Stimulated activated CD8-positive, alpha-beta memory T cell treated with anti-CD3 and anti-CD28 coated beads, Interleukin-2, amount 100 ng/mL, for 1 hour (primary cell): ENCODE measurements at places on chromosomes 6 and 20.

DNA sequence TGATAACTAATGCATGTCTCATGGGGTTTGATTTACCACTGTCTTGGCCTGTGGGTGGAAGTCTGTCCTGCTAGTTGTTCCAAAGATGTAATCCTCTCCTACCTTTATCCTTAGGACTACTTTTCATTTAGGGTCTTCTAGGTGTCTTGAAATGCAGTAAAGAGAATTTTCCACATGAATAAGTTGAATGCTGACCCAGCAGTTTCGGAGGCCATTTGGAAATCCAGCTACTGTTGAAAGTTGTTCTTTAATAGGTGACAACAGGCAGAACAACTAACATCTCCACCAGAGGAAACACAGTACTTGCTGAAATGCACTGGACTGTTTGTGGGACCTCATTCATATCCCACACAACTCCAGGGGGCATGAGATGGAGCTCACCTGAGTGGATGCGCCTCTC lies 478.1 kb downstream of the BTBD3 start:
- DNase-seq, result no peak

DNA sequence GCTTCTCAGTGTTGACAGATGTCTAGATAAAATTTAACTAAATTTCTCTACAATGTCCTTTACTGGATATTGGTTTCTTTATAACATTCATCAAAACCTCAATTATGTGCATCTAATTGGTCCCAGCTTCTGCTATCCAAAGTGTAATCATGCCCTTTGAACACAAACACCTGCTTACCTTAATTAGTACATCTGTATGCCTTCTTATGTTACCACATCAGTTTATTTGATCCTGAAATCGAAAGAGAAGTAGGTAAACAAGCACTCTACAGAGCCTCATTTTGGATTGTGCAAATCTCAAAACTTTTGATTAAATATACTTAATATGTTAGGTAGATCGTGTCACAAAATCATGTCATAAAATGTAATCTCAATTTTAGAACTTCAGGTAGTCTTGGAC lies 36.5 kb downstream of the TAB2 start:
- DNase-seq, result no peak

DNA sequence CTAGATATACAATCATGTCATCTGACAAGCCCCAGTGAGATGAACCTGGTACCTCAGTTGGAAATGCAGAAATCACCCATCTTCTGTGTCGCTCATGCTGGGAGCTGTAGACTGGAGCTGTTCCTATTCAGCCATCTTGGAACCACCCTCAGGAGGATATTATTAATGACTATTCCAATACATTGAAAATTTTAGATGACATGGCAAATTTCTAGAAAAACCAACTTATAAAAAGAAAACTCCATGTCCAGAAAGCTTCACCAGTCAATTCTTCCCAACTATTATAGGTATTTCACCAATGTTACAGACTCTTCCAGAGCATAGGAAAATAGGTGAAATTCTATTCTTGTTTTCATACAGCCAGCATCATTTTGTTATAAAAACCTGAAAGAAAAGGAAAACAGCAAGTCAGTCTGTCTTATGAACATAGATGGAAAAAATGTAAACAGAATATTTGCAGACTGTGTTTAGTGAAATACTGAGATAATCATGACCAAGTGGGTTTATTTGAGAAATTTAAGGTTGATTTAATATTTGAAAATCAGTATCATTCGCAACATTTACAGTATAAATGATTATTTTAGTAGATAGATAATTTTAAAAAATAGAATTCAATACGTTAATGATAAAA lies 43.3 kb downstream of the ATRN start:
- DNase-seq, result no peak

DNA sequence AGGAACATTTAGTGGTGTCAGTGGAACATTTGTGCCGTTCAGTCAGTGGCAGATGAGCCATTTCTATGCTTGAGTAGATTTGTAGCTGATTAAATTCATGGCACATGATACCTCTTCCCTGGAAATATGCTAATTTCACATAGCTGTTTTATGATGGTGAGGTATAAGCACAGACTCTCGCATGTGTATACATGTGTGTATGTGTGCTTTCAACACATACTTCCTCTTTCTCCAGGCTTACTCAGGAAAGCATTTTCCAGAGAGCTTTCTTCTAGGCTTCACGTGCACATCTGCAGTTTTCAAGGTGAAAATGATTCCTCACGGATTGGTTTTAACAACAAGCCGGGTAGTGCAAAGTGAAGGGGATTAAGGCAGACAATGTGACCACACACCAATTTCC lies 396.5 kb downstream of the HDGFL1 start:
- DNase-seq, result no peak

GRCh38 chr6:10414756-10415616 lies at the start of gene TFAP2A:
Gene TFAP2A, minus strand, starts transcription at chr6:10415074. Its CDS starts 83 bp downstream, at chr6:10414991.
- DNase-seq, result no peak

DNA sequence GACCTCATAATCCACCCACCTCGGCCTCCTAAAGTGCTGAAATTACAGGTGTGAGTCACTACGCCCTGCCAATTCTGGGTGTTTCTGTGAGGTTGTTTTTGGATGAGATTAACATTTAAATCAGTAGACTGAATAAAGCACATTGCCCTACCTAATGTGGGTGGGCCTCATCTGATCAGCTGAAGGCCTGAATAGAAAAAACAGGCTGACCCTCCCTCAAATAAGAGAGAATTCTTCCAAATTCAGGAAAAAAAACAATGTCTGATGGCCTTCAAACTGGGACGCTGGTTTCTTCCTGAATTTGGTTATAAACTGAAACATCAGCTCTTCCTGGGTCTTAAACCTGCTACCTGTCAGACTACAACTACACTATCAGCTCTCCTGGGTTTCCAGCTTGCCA lies 51.0 kb downstream of the POU3F2 start:
- DNase-seq, result no peak

GRCh38 chr6:35177157-35177556 lies 36.0 kb upstream of the TCP11 start:
- DNase-seq, result no peak

- no peak for DNase-seq
Measured at GRCh38 chr6:52546678-52547077, 30.2 kb downstream of the TRAM2 start.

GRCh38 chr20:32535953-32536823 lies 48.9 kb downstream of the NOL4L start:
- DNase-seq, result peak; percentile 61

DNA sequence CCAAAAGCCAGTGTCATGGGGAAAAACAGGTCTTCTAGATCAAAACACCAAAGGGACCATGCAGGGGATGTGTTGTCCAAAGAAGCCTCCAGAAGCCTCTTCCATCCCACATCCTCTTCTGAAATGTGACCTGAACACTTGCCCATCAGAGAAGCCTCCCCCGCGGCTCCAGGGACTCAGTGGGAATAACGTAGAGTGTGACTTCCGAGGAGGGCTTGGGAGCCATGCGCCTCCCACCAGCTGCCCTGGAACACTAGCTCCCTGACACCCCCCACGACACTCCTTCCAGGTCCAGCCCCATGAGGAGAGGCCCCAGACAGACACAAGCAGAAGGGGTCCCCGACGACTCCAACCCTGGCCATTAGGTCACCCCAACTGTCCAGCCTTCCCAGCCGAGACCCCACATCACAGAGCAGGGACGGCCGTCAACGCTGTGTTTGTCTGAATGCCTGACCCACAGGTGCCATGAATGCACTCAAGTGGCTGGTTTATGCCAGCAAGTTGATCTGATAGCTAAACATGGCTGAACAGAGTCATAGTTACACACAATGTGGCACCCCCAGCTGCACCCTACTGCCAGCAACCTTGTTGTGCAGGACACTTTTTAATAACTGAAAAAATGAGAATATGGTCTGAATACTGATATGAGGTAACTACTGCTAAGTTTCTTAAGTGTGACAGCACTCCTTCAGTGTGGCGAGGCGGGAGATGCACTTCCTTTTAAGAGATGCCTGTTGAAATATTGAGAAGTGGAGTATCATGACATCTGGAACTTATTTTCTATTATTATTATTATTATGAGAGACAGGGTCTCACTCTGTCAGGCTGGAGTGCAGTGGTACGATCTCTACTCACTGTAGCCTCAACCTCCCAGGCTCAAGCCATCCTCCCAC lies 58.0 kb downstream of the GINS1 start:
- DNase-seq, result no peak

- DNase-seq, result no peak
Measured at GRCh38 chr6:160972111-160972510, 19.5 kb upstream of the MAP3K4 start.

DNA sequence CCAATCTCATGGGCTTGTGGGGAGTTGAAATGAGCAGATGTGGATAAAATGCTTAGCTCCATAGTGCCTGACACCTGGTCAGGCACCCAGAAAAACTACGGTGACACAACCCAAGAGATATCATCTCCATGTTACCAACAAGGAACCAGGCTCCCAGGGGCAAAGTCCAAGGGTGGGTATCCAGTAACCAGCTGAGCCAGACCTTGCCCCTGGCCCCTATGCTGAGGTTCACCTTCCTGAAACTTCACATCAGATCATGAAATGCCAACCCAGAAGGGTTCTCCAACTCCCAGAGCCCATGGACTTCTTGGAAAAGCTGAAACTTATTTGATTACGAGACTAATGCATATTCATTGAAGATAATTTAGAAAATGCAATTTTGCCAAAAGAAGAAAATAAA lies 141.8 kb upstream of the KCNG1 start:
- no peak for DNase-seq

GRCh38 chr20:38152621-38153221 lies 12.3 kb downstream of the TGM2 start:
- DNase-seq, result no peak

DNA sequence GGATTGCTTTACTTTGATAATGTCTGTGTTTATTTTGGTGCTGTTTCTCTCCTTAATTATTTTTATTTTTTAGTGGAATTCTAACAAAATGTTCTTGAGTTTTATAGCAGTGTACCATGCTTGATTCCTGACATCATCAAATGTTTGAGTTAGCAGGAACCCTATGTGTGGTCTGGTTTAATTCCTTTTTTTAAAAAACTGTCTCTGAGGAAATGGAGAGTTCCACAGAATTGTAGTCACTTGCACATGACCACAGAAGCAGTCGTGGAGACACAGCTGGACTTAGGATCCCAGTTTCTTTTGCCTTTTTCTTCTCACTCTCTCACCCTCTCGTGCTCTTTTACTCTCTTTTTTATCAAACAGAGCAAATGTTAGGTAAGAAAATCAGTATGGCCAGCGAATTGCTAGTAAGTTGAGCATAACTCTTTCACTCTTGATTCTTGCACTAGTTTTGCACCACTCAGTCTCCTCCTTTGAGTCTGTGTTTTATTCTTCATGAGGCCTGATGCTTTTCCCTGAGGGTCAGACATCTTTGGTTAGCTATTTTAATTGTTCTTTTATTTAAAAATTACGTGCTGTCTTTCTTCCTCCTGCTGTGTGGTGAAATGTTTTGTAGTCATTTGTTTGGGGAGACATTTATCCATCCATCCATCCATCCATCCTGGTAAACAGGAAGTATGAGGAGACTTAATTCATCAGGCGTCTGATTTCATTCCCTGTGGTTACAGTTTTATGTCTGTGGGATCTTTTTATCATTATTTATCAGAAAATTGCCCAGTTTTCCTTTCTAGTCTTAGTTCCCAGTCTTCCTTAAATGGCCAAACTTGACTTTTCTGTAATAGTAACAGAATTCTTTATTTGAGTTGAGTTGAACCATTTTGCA lies 83.0 kb downstream of the SCAF8 start:
- DNase-seq, result no peak

GRCh38 chr20:9615766-9616454 lies 101.5 kb downstream of the LAMP5 start:
- DNase-seq, result no peak

GRCh38 chr6:24692003-24692402 lies 25.1 kb downstream of the ACOT13 start:
- DNase-seq, result no peak
